ENCODE measurements at places on chromosomes 6 and 20. TPM values are rescaled to one million over a fixed set of nuclear protein-coding genes. Genes with fewer than 3 reads are reported as not detected.

The F13A1 gene
- total RNA-seq, result not detected

The GPX5 gene
- total RNA-seq, result not detected

The PTGIS gene
- total RNA-seq, result 178 TPM

DNA sequence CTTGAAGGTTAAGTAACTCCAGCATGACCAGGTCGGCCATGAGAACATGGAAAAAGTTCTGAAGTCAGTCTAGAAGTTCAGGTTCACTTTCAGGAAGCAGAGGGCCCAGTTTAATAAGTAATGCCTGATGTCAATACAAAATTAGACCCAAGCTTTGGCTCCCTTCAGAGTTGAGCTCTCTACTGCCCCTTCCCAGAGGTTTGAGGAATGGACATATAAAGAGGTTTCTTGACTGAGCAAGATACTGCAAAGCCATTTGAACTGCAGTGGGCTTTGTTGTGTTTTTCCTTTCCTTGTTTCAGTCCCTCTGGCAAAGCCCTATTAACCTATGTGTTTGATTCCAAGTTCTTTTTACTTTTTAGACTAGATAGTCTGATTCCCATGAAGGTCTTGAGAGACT lies 97.8 kb upstream of the PREP start:
- no peak overlapping the region for H3K4me3 ChIP-seq
- DNase-seq, result no peak
- H3K27me3 ChIP-seq, result no peaks in the 10 kb centered on the region
- H3K27ac ChIP-seq, result no peak overlapping the region

DNA sequence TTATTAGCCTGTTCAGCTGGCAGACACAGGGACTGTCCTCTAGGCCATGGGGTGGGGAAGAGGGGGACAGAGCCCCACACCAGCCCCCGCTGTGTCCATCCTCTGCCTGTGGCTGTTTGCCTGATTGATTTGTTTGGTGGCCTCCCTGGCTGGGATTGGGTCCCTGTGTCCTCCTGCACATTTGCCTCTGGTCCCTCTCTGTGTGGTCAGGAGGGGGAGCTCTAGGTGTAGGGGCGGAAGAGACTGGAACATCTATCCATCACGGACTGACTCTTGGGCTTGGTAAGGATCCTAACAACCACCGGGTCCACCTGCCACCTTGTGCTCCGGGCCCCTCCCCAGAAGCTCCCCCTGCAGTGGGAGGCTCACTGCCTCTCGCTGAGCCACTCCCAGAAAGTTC lies 38.4 kb upstream of the CCDC167 start:
- H3K27me3 ChIP-seq, result peaks cover 46% of the 10 kb centered on the region
- no peak overlapping the region for H3K27ac ChIP-seq
- DNase-seq, result peak; percentile 36
- H3K36me3 ChIP-seq, result no peaks in the 10 kb centered on the region

- no peak overlapping the region for H3K27ac ChIP-seq
- no peak for DNase-seq
- H3K27me3 ChIP-seq, result peaks cover 9% of the 10 kb centered on the region
- H3K36me3 ChIP-seq, result no peaks in the 10 kb centered on the region
- H3K4me1 ChIP-seq, result no peaks in the 10 kb centered on the region
These were observed 8.8 kb upstream of the ULBP2 start for GRCh38 chr6:149933036-149933435.

DNA sequence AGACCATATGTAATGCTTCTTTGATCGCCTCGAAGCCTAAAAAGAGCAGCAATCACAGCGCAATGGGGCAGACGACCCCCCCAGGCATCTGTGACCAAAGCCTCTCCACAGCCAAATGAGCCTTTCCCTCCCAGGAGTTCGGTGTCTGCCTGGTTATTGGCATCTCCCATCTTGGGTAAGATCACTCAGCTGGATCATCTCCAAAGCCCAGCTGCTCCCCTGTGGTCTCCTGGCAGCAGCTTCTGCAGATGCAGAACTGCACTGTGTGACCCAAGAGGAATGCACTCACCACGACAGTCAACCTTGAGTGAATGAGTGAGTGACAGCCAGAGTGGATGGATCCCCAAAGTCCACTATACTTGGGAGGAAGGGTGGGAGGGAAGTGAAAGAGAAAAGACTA lies 44.8 kb upstream of the IYD start:
- H3K36me3 ChIP-seq, result no peaks in the 10 kb centered on the region
- H3K27me3 ChIP-seq, result no peaks in the 10 kb centered on the region
- no peak overlapping the region for H3K27ac ChIP-seq
- no peak overlapping the region for H3K4me3 ChIP-seq
- no peak for DNase-seq
